ENCODE measurements at places on chromosomes 11 and 22.

DNA sequence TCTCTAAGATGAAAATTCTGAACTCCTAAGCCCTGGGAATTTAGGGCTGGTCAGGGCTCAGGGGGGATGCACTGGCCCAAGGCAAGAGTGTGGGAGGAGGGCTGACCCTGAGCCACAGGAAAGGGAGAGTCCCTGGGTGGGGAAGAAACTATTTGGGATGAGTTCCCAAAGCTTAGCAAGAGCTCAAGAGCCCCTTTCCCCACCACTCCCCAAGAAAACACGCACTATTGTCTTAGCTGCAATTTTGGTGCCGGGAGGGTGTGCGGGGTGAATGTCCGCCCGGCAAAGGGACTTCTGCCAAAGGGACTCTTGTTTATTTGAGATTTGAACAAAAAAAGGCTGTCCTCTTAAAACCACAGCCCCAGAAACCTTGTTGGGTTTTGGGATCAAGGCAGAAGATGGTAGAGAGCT, 37.0 kb downstream of the KIAA1671 start:
- DNase-seq: no peak

DNA sequence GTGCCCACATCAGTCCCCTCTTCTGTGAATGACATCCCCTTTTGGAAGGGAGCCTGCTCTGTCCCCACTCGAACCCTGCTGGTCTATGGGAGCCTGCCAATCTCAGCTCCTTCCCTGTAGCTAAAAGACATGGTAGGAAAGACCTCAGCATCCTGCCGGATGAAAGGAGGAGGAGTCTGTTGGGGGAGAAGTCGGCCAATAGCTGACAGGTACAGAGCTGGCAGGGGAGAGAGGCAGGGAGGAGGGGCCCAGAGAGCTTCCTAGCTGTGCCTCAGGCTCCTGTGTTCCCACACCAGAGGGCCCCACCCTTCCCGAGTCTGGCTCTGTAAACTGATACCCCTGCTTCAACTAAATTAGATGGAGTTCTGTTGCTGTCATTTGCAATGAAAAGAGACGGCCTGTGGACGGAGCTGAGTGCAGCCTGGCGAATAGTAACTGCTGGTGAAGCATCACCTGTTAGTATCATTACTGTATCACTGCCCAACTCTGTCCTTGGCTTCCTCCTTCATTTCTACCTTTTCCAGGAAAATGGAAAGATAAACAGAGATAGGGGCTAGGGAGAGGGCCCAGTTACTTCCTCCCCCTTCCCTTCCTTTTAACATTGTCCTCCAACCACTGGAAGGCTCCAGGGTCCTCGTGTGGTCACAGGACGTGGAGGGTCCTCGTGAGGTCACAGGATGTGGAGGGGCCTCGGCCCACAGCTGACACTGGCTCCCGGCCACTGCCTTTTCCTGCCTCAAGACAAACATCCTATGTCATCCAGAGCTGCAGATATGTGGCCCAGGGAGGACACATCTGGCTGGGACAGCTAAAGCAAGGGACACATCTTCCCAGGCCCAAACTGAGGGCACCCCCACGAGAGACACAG, 15.1 kb downstream of the FXYD6 start:
- DNase-seq: no peak

DNA sequence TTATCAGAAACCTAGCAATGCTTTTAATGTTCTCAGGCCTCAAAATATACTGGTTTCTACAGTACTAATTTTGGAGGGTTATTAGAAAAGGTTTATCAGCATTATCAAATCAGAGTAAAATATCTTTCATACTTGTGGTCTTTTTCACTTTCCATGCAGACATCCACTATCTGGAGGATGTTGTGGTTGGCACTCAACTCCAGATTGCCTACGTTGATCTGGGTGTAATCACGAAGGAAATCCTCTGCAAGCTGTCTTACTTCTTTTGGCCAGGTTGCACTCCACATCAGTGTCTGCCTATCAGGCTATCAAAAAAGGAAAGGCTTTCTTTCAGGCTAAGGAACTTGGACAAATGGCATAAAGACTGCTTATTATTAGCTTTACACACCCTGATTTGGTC, 11.6 kb downstream of the DDX17 start:
- no peak for DNase-seq

- DNase-seq: no peak
Measured at GRCh38 chr11:72718101-72718501, 34.1 kb downstream of the ARAP1 start.

- no peak for DNase-seq
Measured at GRCh38 chr22:26957897-26958296, 300.5 kb downstream of the MIAT start.

- DNase-seq: no peak
Measured at GRCh38 chr22:23054531-23055257, 15.6 kb upstream of the GNAZ start.

DNA sequence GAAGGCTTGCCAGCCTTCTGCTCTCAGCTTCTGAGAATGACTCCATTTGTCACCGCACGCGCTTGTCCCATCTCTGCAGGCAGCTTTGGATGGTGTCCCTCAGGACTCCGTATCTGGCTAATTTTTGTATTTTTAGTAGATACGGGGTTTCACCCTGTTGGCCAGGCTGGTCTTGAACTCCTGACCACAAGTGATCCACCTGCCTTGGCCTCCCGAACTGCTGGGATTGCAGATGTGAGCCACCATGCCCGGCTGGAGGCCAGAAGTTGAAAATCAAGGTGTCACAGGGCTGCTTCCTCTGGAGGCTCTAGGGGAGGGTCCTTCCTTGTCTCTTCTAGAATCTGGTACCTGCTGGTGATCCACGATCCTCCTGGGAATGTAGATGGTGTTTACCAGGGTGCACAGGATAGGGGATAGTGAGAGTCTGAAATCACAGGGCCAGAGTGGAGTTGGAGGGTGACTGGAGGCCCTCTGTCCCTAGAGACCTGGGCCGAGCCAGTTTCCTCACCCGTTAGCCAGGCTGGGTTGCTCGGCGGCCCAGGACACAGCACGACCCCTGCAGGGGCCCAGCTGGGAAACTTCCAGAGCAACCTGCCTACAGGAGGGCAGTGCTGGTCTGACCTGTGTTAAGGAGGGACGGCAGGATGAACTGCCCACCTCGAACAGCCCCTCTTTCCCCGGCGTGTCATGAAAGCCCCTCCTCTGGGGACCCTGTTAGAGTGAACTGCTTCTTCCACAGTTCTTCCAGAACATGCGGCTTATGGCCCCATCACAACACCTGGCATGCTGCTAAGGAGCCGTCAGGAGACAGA, 48.9 kb upstream of the SHANK2 start:
- no peak for DNase-seq

- no peak for DNase-seq
Measured at GRCh38 chr22:35600476-35600875, 16.7 kb downstream of the MB start.

DNA sequence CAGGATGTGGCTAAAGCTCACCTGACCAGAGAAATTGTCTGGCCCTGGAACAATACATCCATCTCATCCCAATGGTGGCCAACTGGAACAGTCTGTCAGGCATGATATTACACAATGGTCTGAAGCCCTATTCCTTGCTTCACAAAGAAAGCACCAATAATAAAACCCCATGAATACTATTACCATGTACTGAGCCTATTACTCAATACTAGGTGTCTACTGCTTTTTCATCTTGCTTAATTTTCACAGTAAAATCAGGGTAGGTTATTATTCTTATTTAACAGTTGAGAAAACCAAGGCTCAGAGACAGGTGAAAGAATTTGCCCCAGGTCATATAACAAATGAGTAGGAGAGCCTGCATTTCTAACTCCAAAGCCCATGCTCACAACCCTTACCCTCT, 68.9 kb upstream of the CAPRIN1 start:
- DNase-seq: no peak

DNA sequence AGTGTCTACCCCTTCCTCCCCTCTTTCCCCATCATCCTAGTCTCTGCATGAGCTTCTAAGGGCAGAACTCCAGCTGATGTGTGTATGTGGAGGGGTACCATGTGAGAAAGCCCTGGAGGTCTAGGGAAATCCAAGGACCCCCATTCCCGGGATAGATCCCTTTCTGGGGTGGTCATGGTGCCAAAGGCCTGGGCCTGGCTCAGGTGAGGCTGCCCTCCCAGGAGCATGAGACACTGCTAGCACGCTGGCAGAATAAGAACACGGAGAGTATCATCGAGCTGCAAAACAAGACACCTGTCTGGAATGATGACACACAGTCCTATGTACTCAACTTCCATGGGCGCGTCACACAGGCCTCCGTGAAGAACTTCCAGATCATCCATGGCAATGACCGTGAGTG, 19.6 kb downstream of the TUB start:
- no peak for DNase-seq

- DNase-seq: no peak
Measured at GRCh38 chr22:33851821-33852384, 68.4 kb downstream of the LARGE1 start.

DNA sequence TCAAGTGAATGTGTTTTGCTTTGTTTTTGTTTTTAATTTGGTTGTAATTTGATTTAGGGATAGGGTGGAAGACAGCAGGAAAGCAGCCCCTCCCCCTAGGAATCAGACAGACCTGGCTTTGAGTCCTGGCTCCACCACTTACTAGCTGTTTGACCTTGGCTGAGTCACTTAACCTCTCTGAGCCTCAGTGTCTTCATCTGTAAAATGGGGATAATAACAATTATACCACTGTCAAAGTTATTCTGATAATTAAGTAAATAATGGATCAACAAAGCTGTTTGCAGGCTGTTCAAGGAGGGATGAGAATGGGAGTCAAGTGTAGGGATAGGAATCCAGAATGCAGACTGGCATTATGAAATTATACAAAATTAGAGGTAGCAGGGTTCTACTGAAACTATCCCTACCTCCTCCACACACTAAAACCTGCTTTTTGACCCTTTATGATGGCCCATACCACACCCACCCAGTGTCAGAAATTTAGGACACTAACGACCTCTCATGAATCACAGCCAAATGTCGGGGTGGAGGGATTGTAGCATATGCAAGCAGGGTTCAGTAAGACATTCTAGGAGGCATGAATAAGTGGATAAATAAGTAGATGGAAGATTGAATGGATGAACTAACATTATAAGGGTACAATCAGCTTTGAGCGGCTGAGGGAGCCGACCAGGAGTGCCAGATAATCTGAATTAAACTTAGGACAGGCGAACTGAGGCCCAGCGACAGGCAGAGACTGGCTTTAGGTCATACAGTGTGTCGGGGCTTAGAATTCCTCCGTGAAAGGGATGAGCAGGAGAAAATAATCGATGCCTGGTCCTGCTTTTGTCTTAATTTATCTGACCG, 974 bp downstream of the ANAPC15 start:
- DNase-seq: no peak

DNA sequence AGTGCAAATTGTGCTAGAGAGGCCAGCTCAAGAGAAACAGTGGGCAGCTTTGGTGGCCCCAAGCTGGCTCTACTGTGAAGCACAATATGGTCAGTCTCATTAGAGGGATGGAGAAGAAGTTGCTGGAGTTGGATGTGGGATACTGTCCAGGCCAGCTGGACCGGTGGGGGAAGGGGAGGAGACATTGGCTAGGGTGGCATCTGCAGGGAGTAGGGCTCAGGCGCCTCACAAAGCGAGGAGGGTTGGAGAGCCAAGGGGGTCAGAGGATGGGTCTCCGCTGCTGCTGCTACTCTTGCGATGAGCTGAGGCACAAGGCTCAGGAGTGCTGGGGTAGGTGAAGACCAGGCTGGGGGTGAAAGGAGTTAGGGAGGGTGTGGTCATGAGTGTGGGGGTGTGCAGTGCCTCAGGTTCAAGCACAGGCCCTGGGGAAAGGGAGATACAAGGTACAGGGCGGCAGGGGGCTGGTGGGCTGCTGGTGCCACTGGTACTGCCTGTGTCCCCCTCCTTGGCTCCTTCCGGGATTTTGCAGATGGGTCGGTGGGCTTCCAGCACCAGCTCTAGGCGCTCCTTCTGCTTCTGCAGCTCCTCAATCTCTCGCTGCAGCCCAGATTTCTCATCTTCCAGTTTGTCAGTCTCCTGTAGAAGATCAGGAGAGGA, 2.3 kb downstream of the CCDC85B start:
- no peak for DNase-seq

DNA sequence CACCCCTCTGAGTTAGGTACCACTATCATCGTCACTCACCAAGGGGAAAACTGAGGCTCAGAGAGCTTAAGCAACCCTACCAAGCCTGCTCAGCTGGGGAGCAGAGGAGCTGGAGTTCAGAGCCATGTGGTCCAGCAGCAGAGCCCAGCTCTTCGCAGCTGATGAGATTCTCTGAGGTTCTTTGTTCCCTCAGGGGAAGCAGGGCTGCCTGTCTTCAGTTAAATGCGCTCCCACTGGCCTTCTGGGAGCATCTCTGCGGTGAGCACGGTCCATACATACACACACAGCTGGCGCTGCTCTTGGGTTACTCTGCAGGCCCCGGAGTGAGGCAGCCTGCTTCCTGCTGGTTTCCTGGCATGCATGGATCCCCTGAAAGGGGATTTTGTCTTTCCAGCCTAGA, 5.2 kb upstream of the PTGDR2 start:
- DNase-seq: no peak

- no peak for DNase-seq
Measured at GRCh38 chr22:41970601-41971000, 1.4 kb downstream of the SEPTIN3 start.

DNA sequence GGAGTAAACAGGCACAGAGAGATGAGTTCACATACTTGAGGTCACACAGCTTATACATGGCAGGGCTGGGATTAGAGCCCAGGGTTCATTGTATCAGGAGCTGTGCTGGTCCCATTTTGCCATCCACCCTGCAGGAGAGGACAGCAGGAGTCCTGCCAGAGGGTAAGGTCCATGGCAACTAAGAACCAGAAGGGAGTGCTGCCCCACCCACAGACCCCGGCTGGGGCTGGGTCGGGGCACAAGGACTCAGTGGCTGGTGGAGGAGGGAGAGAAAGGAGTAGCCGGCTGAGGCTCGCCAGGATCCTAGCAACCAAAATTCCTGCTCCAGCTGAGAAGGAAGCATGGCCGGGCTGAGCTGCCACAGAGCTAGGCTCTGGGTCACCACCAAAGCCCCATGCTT, 25.9 kb upstream of the TP53I11 start:
- no peak for DNase-seq

GRCh38 chr11:112127056-112127455, 36.8 kb downstream of the IL18 start:
- no peak for DNase-seq

GRCh38 chr11:61730240-61730994, 22.0 kb upstream of the MYRF start:
- DNase-seq: no peak

- no peak for DNase-seq
Measured at GRCh38 chr11:91219535-91219934, 996.7 kb upstream of the CHORDC1 start.

- DNase-seq: no peak
Measured at GRCh38 chr11:34068111-34068510, 16.6 kb downstream of the CAPRIN1 start.

GRCh38 chr11:128860571-128861361, 6.3 kb downstream of the KCNJ1 start:
- DNase-seq: no peak

GRCh38 chr11:79919350-79919749, 478.5 kb upstream of the TENM4 start:
- DNase-seq: no peak

Data from stimulated activated CD8-positive, alpha-beta memory T cell treated with anti-CD3 and anti-CD28 coated beads, Interleukin-4, amount 100 ng/mL, for 4 hours (primary cell).